Activated T-helper 1 cell treated with anti-CD3 and anti-CD28 coated beads, Interleukin-2, amount 50 U/mL, for 16 hours (primary cell): ENCODE measurements at places on chromosomes 5 and 9.

GRCh38 chr9:111178331-111179055 lies 140.2 kb upstream of the LPAR1 start:
- DNase-seq, result no peak

DNA sequence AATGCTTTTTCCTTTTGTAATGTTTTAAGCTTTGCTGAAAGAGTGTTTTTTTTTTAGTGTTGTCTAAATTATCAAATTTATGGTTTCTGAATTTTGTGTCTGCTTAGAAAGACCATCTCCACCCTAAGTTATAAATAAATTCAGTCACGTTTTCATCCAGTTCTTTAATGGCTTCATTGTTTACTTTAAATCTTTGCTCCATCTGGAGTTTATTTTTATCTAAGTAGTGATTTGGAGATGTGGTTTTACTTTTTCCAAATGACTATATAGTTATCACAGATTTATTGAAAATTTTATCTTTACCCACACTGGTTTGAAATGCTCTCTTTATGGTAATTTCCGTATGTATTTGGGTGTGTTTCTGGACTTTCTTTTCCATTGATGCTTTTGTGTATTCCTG lies 577.2 kb upstream of the ZNF608 start:
- DNase-seq, result no peak

GRCh38 chr5:168172760-168173223 lies 118.7 kb upstream of the WWC1 start:
- DNase-seq, result no peak

GRCh38 chr5:103785569-103785968 lies 223.0 kb upstream of the NUDT12 start:
- DNase-seq, result no peak

DNA sequence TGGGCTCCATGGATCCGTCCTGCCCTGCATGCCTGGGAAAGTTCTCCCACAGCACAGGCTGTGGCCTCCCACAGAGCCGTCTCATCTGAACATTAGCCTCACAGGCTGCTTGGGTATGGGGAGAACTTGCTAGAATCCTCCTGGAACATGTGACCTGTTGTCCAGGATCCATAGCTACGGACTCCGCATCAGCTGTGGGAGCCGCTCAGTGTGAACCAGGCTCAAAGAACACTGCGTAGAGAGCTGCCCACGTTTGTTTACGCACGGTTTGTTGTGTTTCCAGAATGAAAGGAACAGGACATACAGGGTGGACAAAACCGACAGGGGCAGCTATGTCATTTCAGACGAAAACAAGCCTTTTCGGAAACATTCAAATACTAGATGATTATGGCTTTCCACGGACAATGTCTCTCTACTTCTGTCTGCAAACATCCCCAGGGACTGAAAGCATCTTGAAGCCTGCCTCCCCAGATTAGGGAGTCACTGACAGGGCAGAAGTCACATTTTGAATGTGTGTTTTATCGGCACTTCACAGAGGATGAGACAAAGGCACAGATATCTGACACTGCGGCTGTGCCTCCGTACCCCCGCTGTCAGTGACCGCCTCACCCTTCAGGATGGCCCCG lies 390.3 kb downstream of the GADD45G start:
- DNase-seq, result no peak

GRCh38 chr9:87157366-87158031 lies 210.2 kb upstream of the GAS1 start:
- no peak for DNase-seq

- peak; percentile 18 for DNase-seq
Observed at GRCh38 chr5:175444060-175444904, at the start of gene DRD1. Gene DRD1, minus strand, starts transcription at chr5:175444182. Its CDS starts 1,083 bp downstream, at chr5:175443099.

DNA sequence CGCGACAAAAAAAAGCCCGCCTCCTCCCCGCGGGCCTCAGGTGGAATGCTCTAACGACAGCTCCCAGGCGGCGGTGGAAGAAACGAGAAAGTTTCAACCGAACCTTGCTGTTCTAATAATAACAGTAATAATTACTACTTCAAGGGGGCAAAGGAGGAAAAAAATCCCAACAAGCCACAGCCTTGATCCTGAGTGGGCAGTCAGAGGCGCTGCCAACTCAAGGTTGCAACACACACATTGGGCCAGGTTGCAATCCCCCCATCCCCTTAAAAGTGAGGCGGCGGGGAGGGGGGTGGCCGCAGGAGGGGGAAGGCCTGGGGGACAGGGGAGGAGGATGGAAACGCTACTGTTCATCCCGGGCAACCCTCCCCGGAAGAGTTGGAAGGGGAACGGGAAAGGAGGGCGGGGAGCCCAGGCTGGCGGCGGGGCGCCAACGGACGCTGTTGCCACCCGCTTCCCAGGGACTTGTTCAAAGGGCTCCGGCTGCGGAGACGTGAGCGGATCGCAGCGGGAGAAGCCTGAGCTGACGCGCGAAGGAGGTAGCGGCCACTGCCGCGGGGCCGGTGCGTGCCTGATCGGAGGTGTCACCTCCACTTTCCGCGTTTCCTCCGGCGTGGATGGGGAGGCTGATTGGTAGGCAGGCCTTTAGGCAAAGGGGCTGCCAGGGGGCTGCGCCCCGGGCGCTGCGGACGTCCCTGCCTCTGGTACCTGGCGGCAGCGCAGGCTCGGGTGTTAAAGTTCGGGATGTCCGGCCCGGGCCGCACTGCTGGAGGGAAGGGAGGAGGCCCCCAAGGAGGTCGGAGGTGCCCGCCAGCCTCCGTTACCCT lies 647 bp downstream of the SMARCA2 start:
- DNase-seq, result peak; percentile 12

DNA sequence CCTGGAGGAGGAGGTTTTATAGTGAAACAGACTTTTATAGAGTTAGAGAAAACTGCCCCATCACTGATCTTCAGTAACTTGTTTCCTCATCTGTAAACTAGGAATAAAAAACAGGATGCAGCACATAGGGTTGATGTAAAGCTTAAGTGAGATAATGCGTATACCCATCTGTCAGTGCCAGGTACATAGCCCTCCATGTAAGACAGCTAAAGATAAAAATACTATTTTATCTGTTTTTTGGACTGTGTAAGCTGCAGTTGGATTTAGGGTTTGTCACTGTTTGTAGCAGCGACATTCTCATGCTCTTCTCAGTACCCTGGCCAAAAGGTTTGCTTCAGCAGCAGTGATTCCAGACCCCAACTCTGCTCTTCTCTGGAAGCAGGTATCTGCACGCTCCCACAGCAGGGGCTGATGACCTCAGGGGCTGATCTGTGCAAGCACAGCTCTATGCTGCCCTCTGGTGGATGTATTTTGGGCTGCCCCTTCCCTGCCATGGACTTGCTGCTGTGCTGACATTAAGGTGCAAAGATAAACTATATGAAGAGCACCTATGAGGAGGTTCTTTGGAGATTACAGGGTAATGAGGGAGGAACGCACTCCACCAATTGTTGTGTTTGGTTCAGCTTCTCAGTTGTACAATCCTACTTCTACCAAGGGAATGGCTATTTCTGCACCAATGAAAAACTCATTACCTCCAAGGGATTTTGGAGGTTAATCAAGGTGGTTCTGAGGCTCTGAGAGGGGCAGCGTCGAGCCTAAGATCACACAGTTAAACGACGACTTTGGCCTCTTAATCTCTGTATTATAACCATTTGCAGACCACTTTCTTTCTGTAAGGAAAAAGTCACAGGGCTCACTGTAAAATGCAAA lies 13.1 kb downstream of the HMHB1 start:
- DNase-seq, result peak; percentile 74

GRCh38 chr5:37120270-37120669 lies 128.9 kb downstream of the CPLANE1 start:
- DNase-seq, result no peak

DNA sequence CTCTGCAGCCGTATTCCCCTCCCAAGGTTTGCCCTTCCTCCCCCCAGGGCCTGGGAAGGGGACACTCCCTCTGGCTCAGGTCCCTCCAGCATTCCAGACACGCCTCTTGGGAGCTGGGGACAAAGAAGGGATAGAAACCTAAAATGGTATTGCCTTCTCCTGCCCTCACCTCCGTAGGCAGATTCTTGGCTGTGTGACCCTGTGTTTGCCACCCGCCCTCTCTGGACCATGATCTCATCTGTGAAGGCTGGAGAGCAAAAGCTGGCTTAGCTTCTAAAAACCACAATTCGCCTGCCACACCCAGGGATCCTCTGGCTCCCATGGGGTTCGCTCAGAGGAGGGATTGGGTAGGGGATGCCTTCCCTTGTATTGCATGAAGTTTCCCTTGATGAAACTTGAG lies 7.7 kb downstream of the AQP3 start:
- DNase-seq, result no peak

DNA sequence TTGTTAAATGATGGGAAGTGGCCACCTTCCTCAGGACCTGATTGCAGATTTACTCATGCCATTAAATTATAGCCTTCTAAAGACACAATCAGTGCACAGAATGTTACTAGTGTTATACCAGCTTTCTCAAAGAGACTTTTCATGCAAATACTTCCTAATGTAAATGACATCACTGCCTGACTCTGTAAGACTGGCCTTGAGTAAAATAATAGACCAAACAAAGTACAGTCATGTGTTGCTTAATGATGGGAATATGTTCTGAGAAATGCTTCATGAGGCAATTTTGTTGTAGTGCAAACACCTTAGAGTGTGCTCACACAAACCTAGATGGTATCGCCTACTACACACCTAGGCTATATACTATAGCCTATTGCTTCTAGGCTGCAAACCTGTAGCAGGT lies 17.0 kb upstream of the C1QTNF3 start:
- DNase-seq, result no peak

DNA sequence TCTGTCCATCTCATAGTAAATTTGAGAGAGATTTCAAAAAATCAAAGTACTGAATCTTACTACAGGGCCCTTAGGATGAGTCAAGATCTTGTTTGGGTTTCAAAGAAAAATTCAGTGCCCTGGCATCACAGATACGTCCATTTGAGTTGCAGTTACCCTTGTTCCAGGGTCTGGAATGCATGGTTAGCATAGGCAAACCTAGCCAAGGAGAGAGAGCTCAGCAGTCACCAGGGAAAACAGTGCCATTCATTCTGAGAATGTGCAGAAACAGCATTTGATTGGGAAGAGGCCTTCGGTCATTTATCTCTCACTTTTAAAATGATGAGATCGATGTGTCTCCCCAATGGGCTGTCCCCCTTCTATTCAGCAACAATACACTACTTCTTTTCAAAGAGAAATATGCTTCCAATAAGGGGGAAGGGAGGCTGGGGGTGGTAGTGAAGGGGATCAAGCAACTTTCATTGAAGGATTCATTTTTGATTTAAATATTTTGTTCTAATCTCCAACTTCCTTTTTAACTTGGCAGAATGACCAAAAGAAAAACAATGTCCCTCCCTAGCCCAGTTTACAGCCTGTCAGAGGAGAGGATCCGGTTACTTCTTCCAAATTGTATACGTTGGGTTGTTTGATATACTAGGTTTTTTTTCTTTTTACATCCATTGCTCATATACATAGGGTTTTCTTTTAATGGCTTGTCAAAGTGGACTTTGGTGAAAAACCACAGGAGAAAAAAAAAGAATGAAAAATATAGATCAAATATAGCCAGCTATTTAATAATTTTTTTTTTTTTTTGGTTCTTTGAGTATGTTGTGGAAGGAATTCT lies 491.1 kb downstream of the CCDC171 start:
- DNase-seq, result no peak

- DNase-seq, result no peak
Observed at GRCh38 chr9:134240361-134240760, 76.0 kb upstream of the RNU6ATAC start.

DNA sequence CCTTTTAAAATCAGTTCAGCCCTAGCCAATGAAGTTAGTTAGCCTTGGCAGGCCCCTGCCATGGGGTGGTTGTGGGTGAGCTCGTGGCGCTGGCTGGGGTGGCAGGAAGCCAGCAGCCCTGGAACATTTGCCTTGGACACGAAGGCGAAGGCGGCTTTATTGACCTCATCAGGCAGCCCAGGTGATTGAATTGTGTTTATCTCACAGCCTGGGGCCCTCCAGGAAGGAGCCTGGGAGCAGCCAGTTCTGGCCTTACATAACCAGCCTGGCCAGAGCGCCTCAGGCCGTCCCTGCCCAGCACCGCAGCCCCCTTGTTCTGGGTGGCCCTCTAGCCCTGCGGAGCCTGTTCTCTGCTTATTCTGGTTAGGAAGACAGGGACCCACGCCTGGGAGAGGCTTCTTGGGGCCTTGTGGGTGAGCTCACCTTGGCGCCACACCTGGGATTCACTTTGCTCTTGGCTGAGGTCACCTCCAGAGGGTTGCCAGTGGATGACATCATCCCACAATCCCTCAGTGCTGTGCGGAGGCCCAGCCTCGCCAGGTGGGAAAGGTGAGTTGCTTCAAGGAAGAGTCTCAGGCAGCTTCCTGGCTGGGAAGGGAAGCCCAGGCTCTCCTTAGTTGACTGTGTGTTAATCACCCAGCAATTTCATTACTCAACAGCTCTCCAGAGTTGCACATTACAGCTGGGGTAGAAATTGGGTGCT lies 54.4 kb upstream of the RPL26L1 start:
- no peak for DNase-seq

DNA sequence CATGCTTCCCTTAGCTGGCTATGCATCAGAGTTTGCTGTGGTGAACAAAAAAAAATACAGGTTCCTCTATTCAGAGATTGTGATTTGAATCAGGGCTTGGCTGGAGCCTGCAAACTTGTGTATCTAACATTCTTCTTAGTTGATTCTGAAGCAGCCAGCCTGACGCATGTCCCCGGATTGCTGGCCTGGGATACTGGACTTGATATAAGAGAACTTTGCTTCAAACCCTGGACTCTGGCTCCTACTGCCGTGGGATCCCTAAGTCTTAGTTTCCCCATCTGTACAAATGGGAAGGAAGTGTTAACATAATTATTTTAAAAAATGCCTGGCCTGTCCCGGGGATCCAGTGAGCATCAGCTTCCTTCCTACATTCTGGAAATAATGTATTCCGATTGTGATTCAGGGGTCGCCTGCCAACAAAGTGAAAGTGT lies 292.8 kb downstream of the ARHGEF28 start:
- DNase-seq, result no peak
